ENCODE measurements at places on chromosomes 6 and 20. TPM values are rescaled to one million over a fixed set of nuclear protein-coding genes. Genes with fewer than 3 reads are reported as not detected.

DNA sequence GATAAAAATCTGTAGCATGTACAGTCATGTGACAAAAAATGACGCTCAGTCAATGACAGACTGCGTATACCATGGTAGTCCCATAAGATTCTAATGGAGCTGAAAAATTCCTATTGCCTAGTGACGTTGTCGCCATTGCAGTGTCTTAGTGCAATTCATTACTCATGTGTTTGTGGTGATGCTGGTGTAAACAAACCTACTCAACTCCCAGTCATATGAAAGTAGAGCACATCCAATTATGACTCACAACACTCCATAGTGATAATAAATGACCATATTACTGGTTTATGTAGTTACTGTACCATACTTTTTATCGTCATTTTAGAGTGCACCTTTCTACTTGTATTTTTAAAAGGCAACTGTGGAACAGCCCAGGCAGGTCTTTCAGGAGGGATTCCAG, 45.0 kb downstream of the TFAP2A start:
- no peak for DNase-seq

The LGSN gene
- total RNA-seq, result not detected

DNA sequence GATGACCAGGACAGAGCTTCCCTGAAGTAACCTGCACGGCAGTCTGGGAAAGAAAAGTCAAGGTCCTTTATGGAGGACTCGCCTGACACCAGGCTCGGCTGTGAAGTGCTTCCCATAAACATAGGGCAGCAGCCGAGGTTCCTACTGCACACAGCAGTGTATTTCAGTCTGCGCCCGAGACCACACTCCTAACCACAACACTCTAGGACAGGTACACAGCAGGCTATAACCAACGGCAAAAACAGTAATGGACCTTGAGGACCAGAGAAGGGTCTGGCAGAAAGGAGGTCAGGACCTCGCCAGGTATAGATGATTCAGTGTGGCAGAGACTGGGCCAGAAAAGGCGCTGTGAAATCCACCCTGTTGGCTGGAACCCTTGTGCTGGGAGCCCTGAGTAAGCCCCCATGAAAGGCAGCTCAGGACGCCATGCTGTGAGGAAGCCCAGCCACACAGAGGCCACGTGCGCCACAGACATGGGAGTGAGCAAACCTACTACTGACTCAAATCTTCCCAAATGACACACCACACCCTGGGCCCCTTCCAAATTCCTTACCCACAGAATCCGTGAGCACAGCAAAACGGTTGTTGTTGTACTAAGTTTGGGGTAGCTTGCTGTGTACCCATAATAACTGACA, 129.6 kb upstream of the CST7 start:
- DNase-seq, result no peak

- no peak for DNase-seq
Measured at GRCh38 chr20:33730946-33731692, 677 bp upstream of the ZNF341 start.

The TRERF1 gene
- 31.7 TPM for total RNA-seq

GRCh38 chr20:38054647-38055046, 21.1 kb downstream of the RPRD1B start:
- no peak for DNase-seq

- DNase-seq, result no peak
Measured at GRCh38 chr6:146470091-146470770, 73.4 kb upstream of the RAB32 start.

GRCh38 chr6:140736231-140736630, 1361.8 kb upstream of the CITED2 start:
- no peak for DNase-seq

The RAET1L gene
- total RNA-seq, result not detected

- DNase-seq, result no peak
Measured at GRCh38 chr6:36350082-36350481, 13.4 kb upstream of the BNIP5 start.
